ENCODE measurements at places on chromosomes 2 and 18. TPM values are rescaled to one million over a fixed set of nuclear protein-coding genes. Genes with fewer than 3 reads are reported as not detected.

- no peak overlapping the region for H3K4me3 ChIP-seq
- peaks cover 17% of the 10 kb centered on the region for H3K4me1 ChIP-seq
- H3K27ac ChIP-seq: no peak overlapping the region
- no peak for DNase-seq
- H3K27me3 ChIP-seq: no peaks in the 10 kb centered on the region
Measured at GRCh38 chr2:30514848-30515435, 67.9 kb downstream of the LCLAT1 start.

DNA sequence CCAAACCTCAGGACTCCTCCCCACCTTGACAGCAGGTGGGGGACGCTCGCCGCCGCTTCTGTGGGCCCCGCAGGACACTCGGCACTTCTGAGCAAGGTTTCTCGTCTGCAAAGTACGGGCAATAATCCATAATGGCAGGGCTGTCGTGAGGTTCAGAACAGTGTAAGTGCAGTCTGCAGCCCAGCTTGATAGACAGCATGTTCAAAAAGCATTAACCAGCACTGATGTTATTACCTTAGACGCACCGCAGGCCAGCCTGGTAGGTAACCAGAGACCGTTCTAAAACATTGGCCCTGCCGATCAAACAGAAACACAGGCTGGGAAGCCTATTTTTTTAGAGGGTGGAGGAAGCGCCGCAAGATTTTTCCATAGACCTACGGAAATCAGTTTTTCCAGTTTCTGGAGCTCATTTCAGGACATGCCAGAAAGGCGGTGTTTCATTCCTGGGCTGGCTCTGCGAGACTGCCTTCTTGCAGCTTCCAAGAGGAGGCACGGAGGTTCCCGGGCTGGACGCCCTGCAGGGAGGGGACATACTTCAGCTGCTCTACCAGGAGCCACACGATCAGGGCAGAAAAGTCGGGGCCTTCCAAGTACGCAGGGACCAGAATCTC is 148.7 kb downstream of the TPO start:
- no peaks in the 10 kb centered on the region for H3K27me3 ChIP-seq
- no peaks in the 10 kb centered on the region for H3K36me3 ChIP-seq
- no peak overlapping the region for H3K4me3 ChIP-seq
- peak; percentile 44 for DNase-seq

DNA sequence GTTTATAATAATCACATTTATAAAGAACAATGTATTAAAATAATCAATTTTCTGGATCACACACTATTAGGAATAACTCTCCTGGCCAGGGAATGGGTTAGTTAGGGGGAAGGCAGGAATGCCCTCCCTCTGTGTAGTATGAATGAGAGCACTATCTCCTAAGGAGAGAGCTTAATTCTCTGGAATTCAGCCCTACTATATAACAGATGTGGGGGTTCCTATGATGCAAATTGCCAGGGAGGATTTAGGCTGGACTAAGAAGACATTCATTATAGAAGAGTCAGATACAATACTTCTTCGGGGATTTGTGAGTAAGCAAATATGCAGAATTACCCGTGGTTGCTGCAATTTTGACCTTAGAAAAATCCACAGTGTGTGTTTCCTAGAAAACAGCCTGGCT is 250.1 kb upstream of the VRK2 start:
- H3K4me3 ChIP-seq: no peak overlapping the region
- H3K27ac ChIP-seq: peak overlapping the region; percentile 26
- H3K27me3 ChIP-seq: no peaks in the 10 kb centered on the region

- H3K36me3 ChIP-seq: no peaks in the 10 kb centered on the region
- no peaks in the 10 kb centered on the region for H3K4me1 ChIP-seq
- H3K27me3 ChIP-seq: no peaks in the 10 kb centered on the region
- H3K27ac ChIP-seq: no peak overlapping the region
- no peak for DNase-seq
Measured at GRCh38 chr2:162888652-162889051, 50.1 kb upstream of the KCNH7 start.

- H3K4me1 ChIP-seq: no peaks in the 10 kb centered on the region
- no peaks in the 10 kb centered on the region for H3K27me3 ChIP-seq
- DNase-seq: no peak
- no peak overlapping the region for H3K27ac ChIP-seq
- H3K4me3 ChIP-seq: no peak overlapping the region
- H3K36me3 ChIP-seq: no peaks in the 10 kb centered on the region
Measured at GRCh38 chr2:159620796-159621195, 4.4 kb upstream of the BAZ2B start.

GRCh38 chr2:170073288-170073687 is 104.7 kb upstream of the MYO3B start:
- DNase-seq: no peak
- H3K4me3 ChIP-seq: no peak overlapping the region
- H3K36me3 ChIP-seq: peaks cover 13% of the 10 kb centered on the region
- H3K4me1 ChIP-seq: no peaks in the 10 kb centered on the region
- no peak overlapping the region for H3K27ac ChIP-seq
- H3K27me3 ChIP-seq: no peaks in the 10 kb centered on the region

DNA sequence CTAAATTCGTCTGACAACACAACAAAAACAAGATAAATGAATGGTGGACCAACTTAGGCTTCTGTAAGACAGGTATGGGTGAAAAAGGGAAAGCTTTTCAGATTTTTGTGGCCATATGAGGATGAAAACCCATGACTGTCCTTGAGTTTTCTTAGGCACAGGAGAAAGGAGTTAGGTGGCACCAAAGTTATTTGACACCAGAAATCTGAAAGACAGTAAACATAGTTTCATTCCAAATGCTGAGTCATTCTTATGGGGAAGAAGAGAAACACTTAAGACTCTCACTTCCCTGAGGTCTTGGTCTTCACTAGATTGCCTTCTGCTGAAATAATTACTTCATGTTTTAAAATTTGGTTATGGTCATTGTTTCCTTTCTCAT is 5.2 kb upstream of the GPD2 start:
- peaks cover 5% of the 10 kb centered on the region for H3K4me1 ChIP-seq
- H3K27ac ChIP-seq: no peak overlapping the region
- no peak overlapping the region for H3K4me3 ChIP-seq
- H3K27me3 ChIP-seq: no peaks in the 10 kb centered on the region
- no peak for DNase-seq

- H3K27ac ChIP-seq: no peak overlapping the region
- no peak for DNase-seq
- H3K4me1 ChIP-seq: no peaks in the 10 kb centered on the region
- no peaks in the 10 kb centered on the region for H3K27me3 ChIP-seq
- H3K36me3 ChIP-seq: no peaks in the 10 kb centered on the region
- no peak overlapping the region for H3K4me3 ChIP-seq
Measured at GRCh38 chr2:3789256-3789655, 85.9 kb downstream of the DCDC2C start.

- H3K36me3 ChIP-seq: no peaks in the 10 kb centered on the region
- H3K27ac ChIP-seq: no peak overlapping the region
- peak; percentile 27 for DNase-seq
- H3K4me3 ChIP-seq: no peak overlapping the region
- no peaks in the 10 kb centered on the region for H3K4me1 ChIP-seq
Measured at GRCh38 chr2:70664525-70664924, 103.5 kb downstream of the ADD2 start.

DNA sequence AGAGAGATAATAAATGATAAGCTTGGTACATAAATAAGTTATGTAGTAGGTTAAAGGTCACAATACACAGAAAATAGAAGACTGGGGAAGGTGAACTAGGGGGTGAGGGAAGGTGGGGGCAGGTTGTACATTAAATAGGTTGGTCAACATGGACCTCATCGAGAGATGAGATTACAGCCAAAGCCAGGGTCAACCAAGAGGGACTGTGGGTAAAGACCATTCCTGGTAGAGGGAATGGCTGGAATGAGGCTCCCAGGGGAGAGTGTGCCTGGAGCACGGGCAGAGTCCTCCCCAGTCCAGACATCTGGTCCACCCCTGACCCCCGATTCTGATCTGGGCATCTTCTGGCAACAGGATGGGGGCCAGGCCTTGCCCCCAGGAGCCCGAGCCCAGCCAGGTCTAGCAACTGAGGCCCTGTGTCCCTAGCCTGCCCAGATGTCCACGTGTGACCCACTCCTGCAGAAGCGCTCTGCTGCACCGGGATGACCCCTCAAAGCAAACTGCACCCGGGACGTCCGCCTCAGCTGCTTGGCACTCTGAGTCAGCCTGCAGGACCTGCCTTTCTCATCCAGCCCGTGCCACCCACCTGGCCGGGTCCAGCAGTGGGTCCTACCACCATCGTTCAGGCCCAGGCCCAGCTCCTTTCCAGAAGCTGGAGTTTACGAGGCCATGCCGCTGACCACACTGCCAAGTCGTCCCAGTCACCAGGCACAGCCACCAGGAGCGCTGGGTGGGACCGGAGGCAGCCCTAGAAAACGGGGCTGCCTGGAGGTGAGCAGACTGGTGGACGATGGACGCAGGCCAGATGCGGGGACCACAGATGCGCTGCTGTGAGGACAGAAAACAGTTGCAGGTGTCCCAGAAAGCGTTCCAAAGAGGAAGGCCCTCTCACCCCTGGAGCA is 56.2 kb upstream of the ID2 start:
- no peaks in the 10 kb centered on the region for H3K36me3 ChIP-seq
- peaks cover under 1% of the 10 kb centered on the region for H3K4me1 ChIP-seq
- DNase-seq: no peak
- no peak overlapping the region for H3K27ac ChIP-seq
- no peak overlapping the region for H3K4me3 ChIP-seq

DNA sequence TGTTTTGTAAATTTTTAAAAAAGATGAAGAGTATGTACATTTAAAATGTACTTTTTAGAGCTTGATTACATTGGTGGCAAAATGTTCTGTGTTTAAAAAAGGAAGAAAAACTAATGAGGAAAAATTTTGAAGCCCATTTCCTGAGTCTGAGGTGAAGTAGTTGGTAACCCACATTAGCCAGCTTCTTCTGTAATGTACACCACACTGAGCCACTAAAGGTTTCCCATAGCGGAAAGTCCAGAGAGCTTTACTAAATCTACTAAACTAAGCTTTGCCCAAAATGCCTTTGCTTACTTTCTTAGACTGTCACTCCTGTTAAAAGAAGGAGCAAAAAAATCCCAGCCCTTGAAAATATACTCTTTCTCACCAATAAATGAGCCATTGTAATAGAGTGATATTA is 804.8 kb upstream of the ZEB2 start:
- H3K27me3 ChIP-seq: no peaks in the 10 kb centered on the region
- no peaks in the 10 kb centered on the region for H3K4me1 ChIP-seq
- no peak for DNase-seq
- no peaks in the 10 kb centered on the region for H3K36me3 ChIP-seq

DNA sequence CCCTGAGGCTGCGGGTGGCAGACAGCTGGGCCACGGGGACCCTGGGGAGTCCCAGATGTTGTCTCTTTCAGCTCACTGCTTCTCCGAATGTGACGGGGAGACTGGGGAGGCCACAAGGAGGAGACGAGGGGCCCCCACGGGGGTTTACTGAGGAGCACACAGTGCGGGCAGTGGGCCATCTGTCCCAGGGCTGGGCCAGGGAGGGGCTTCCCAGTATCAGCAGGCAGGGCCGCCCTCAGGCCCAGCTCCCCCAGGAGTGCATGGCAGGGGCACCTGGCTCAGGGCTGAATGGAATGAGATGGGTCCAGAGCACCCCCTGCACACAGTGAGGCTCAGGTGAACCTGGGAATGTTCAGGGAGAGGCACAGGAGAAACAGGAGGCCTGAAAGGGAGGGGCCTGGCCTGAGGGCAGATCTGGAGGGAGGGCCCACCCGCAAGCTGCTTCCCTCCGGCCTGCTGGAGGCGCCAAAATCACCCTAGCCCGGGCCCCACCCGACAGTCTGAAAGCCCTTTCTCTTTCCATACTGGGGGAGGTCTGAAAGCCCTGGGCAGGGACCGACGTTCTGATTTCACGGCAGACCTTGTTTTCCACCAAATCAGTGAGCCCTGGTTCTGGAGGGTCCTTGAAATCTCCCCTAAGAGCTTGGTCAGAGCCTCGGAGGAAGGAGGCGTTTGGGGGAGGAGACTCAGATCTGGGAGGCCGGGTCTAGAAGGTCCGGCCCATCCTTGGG is 35.5 kb upstream of the PTMA start:
- H3K4me3 ChIP-seq: peak overlapping the region; percentile 80
- H3K36me3 ChIP-seq: no peaks in the 10 kb centered on the region
- H3K27me3 ChIP-seq: no peaks in the 10 kb centered on the region

- H3K27ac ChIP-seq: no peak within 1 kb of the TSS
- no peaks in the 10 kb centered on the region for H3K4me1 ChIP-seq
- no peak within 1 kb of the TSS for H3K4me3 ChIP-seq
- no peaks in the 10 kb centered on the region for H3K36me3 ChIP-seq
- no peaks in the 10 kb centered on the region for H3K27me3 ChIP-seq
- peak; percentile 74 for DNase-seq
Measured at GRCh38 chr2:113173542-113174375, at the start of gene PSD4. Gene PSD4 (plus strand): TSS chr2:113173971. CDS start chr2:113182457, 8,486 bp downstream.

GRCh38 chr2:136093583-136093982 is 24.4 kb downstream of the CXCR4 start:
- H3K27me3 ChIP-seq: no peaks in the 10 kb centered on the region
- H3K4me3 ChIP-seq: no peak overlapping the region
- no peaks in the 10 kb centered on the region for H3K4me1 ChIP-seq
- no peak for DNase-seq
- H3K27ac ChIP-seq: no peak overlapping the region

GRCh38 chr2:47771211-47771610 is 11.7 kb upstream of the MSH6 start:
- H3K36me3 ChIP-seq: no peaks in the 10 kb centered on the region
- H3K4me3 ChIP-seq: no peak overlapping the region
- no peaks in the 10 kb centered on the region for H3K4me1 ChIP-seq
- no peak for DNase-seq
- H3K27ac ChIP-seq: no peak overlapping the region
- H3K27me3 ChIP-seq: no peaks in the 10 kb centered on the region

GRCh38 chr2:241323778-241324177 is 8.1 kb downstream of the SEPTIN2 start:
- H3K27ac ChIP-seq: no peak overlapping the region
- peaks cover 70% of the 10 kb centered on the region for H3K36me3 ChIP-seq
- no peaks in the 10 kb centered on the region for H3K27me3 ChIP-seq
- H3K4me3 ChIP-seq: no peak overlapping the region

DNA sequence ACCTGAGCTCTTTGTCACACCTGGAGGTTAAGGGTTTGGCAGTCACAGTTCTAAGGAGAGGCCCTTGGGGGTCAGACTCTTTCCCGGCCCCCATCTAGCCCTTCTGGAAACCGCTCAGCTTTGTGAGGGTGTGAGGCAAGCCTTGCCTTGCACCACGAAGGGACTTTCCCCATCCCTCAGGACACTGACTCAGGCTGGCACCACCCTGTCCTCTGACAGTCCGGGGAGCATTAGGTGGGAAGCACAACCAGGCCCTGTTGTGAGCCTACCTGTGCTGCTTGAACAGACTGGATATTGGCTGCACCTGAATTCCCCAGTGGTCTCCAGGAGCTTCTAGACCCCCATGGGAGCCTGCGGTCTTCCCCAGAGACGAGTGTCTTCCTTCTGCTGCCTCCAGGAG is 47.0 kb upstream of the GBX2 start:
- no peaks in the 10 kb centered on the region for H3K27me3 ChIP-seq
- DNase-seq: no peak
- no peak overlapping the region for H3K4me3 ChIP-seq

- no peak overlapping the region for H3K4me3 ChIP-seq
- H3K36me3 ChIP-seq: no peaks in the 10 kb centered on the region
- no peaks in the 10 kb centered on the region for H3K4me1 ChIP-seq
- no peak overlapping the region for H3K27ac ChIP-seq
- DNase-seq: no peak
Measured at GRCh38 chr18:77668219-77668618, 418.6 kb downstream of the GALR1 start.

- H3K36me3 ChIP-seq: no peaks in the 10 kb centered on the region
- DNase-seq: no peak
- H3K27ac ChIP-seq: no peak overlapping the region
- H3K27me3 ChIP-seq: no peaks in the 10 kb centered on the region
Measured at GRCh38 chr2:32688541-32688940, 60.7 kb downstream of the TTC27 start.

Gene TGFA
- 2.0 TPM for total RNA-seq

Gene YES1
- 62.8 TPM for total RNA-seq

Gene TACR1
- 0.14 TPM for total RNA-seq

Gene MAPK4
- 3.4 TPM for total RNA-seq

Gene KCNS3
- total RNA-seq: 2.2 TPM

Gene AQP12A
- not detected for total RNA-seq

Gene DNPEP
- 50.9 TPM for total RNA-seq

Gene VAMP8
- total RNA-seq: 146 TPM

Measured in endodermal cell (in vitro differentiated cells).